Fibroblast of upper back skin (primary cell): ENCODE measurements at places on chromosomes 16 and 17.
A peak's percentile ranks its signal among the peaks of the same experiment; 100 is the strongest.

DNA sequence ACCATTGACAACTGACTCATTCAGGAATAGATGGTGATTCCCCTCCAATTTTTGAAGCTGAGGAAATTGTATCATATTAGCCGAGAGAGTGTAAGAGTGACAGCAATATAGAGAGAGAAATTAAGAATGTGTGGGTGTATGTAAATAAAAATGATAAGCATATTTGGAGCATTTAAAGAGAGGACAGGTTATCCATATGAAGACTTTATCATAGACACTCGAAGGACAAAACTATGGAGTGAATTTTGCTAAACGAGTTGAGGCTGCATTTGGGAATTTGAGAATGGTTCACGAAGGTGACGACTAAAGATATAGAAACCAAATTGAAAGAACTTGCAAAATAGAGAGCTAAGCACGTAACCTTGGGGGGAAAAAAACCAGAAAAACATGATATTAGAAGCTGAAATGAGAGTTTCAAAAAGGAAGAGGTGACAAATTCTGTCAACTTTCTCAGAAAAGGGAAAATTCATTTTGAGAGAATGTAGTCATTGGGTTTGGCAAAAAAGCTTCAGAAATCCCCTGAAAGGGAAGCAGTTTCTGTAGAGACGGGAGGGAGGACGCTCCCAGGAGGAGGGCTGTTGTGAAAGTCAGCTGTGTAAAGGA lies 129.7 kb downstream of the KCNJ2 start:
- no peak for DNase-seq

DNA sequence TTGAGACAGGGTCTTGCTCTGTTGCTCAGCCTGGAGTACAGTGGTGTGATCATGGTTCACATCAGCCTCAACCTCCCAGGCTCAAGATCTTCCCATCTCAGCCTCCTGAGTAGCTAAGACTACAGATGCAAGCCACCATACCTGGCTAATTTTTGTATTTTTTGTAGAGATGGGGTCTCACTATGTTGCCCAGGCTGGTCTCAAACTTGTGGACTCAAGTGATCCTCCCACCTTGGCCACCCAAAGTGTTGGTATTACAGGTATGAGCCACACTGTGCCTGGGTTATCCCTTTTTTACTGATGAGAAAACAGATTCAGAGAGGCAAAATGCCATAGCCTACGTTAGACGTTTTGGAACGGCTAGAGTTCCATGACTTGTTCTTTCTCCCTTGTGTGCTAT lies 30.1 kb downstream of the SNX29 start:
- no peak for DNase-seq

GRCh38 chr17:36926226-36926625 lies 11.0 kb upstream of the LHX1 start:
- DNase-seq: no peak

DNA sequence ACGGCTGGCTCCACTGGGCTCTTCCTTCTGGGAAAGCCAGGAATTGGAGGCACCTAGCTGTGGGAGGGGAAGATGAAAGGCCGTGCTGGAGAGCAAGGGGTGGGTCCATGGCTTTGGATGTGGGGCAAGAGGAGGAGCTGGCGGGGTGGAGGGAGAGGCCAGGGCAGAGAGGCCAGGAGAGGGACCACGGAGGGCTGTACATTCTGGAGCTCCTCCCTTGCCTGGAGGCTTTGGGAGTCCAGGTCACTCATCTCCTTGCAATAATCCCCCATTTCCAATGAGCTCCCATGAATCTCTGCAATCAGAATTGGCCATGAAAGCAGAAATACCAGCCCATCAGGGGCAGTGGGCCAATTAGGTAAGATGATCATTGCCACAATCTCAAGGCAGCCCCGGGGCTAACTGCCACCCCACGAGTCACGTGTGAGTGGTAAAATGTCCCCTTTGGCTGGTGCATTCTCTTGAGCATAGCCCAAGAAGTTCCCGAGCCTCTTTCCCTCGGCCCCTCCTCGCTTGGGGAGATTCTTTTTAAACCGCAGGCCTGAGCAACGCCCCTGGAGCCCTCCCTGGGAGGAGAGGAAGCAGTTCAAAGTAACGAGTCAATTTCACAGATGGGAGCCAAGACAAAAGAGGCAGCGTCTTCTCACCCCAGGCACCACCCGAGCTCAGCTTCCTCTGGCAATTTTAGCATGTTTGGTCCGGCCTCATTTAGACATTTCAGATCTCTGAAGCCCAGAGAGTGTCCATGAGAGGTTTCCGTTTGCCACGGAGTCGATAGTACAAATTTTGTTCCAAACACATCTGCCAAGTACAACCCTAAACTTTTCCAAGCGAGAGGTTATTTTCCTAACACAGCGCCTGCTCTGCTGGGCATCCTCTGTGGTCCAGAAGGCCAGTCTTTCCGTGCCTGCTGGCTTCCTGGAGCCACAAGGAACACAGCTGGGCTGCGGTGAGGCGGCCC lies 13.4 kb downstream of the RTN4RL1 start:
- DNase-seq: peak; percentile 71

GRCh38 chr17:41624208-41625101 lies at the start of gene KRT17:
Gene KRT17 (minus strand): TSS chr17:41624575. CDS start chr17:41624509, 66 bp downstream.
- DNase-seq: no peak

GRCh38 chr17:74763565-74764387 lies 12.4 kb downstream of the NAT9 start:
- no peak for DNase-seq

DNA sequence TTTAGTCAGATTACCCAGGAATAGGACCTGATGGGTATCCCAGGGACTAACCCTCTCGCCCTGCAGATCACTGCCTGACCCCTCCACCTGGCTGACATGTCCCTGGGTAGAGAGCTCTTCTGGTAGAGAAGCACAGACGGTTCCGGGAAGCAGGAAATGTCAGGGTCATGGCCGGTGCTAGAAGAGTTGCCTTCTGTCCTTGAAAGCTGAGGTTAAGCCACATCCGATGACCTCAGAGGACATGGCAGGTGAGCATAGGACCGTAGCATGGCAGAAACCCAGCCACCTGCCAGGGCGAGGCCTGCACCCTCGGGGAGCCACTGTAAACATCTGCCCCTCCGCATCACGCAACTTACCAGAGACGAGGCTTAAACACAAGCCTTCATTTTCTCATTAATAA lies 483.7 kb downstream of the SOX9 start:
- no peak for DNase-seq

DNA sequence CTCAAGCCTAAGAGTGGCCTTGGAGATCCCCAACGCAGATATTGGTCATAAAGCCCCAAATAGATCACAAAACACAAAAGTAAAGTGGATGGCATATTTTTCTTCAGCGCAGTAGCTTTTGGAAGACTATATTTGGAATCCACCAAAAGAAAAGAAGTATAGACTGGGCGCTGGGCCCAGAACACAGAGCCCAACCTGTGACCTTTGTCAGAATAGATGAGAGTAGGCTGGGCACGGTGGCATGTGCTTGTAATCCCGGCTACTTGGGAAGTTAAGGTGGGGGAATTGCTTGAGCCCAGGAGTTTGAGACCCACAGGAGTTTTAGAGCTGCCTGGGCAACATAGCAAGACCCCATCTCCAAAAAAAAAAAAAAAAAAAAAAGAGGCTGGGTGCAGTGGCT lies 14.6 kb downstream of the SCIMP start:
- DNase-seq: no peak

- DNase-seq: no peak
Observed at GRCh38 chr16:8109510-8110369, 480.6 kb downstream of the TMEM114 start.

GRCh38 chr16:87955302-87956097 lies 4.3 kb downstream of the BANP start:
- DNase-seq: peak; percentile 44

- DNase-seq: no peak
Observed at GRCh38 chr17:37708616-37709212, 36.1 kb downstream of the HNF1B start.
